ENCODE measurements at places on chromosomes 6 and 20.

- DNase-seq = peak; percentile 94
Measured at GRCh38 chr20:49132995-49133478, 55.1 kb downstream of the STAU1 start.

- DNase-seq = no peak
Measured at GRCh38 chr20:50130995-50131394, 18.0 kb upstream of the UBE2V1 start.

DNA sequence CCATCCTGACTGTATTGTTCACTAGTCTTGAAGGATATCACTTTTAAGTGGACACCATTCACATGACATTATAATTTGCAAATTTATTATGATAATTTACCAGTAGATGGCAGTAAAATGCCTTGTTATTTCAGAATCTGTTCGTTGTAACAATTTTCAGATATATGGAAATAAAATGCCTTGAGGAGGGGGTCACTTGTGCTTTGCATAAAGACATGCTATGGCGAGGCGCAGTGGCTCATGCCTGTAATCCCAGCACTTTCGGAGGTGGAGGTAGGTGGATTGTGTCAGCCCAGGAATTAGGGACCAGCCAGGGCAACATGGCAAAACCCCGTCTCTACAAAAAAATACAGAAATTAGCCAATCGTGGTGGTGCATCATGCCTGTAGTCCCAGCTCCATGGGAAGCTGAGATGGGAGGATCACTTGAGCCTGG, 9.0 kb upstream of the NCOA6 start:
- DNase-seq = peak; percentile 68

DNA sequence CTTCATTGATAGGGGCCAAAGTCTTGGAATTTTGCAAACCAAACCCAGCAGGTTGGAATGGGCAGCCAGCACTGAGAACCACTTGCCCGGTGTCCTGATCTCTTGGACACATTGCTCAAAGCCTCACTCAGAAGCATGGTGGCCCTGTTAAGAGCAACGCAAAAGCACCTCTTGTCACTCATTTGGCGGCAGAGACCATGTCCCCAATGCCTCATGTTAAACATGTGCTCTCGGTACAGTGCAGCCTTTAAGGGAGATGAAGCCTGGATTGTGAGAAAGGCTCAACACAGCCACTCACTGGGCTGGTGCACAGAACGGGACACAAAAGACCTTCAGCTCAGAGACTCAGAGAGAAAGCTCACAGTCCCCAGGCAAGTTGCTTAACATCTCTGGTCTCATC, 298.4 kb upstream of the PRDM1 start:
- DNase-seq = no peak

GRCh38 chr20:9977629-9978028, 57.2 kb upstream of the ANKEF1 start:
- DNase-seq = peak; percentile 40

GRCh38 chr6:9789201-9789600, 625.7 kb downstream of the TFAP2A start:
- DNase-seq = no peak

DNA sequence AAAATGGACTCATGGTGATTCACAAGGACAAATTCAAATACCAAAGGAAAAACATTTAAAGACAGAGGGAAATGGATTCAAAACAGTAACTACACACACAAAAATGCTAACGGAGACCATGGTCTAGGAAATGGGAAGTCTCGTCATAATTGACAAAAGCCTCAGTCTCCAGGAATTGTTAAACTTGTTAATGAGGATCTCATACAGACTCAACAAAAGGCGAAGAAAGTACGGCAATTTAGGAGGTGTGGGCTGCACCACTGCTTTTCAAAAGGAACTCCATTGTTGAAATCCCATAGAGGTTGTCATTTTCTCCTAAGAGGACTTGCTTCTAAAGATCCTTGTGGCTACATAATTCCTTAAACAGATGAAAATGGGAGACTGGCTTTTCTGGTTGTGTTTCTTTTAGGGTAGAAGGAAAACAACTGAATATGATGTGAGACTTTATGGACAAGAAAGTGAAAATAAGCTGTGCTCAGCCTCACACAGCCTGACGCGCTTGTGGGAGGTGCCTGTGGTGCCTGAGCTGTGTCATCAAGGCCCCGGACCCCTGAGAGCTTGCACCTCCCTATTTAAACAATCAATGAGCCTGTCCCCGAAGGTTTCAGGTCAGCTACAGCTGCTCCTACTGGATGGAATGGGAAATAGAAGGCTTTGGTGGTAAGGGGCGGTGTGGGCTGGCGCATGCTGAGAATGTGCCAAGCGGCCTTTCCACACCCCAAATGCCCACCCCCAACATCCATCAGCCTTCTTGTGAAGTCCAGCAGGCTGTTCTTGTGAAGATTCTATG, 2.5 kb upstream of the CLDN20 start:
- DNase-seq = no peak

- no peak for DNase-seq
Measured at GRCh38 chr6:40972814-40973213, 66.2 kb downstream of the UNC5CL start.

DNA sequence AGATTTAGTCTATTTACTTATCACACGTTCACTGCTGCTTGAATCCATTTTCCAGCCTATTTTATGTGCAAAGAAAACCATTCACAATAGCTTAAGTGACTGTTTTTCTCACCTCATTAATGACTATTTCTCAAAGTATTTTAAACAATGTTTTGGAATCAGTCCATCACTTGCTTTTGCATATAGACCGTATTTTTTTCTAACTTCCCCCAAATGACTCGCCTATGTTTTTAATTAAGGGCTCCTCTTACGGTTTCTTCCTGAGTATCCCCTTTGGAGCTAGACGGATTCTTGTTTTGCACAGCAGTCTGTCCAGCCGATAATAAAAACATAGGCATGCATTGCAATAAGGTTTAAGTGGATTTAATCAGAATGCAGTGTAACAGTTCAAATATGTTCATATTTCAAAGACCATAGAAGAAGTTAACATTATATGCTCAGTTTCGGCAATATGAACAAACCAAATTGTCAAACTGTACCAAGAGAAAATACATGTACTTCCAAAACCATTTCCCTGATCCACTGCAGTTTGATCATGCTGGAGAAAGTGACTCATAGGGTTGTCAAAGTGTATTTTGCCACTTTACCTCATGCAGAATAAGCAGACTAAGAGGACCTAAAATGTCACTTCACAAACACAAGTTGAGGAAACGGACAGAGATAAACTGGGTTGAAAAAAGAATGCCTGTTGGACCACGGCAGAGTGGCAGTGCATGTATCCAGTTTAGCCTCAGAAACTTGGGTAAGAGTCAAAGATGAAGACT, 66.4 kb downstream of the HMGN3 start:
- no peak for DNase-seq

DNA sequence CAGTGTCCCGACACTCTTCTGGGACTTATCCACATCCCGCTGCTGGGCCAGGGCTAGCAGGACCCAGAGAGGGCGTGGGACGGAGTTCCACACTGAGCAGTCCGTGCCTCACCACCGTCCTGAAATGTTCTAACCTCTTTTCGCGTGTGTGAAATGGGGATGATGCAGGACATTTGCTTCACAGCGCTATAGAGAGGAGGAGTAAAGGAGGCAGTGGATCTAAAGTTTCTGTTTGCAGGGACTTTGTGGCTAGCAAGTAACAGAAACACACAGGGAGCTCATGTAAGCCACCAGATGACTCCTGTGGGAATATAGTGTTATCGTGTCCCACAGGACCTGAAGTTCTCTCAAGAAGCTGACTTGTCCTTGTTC, 634 bp downstream of the ITPA start:
- peak; percentile 34 for DNase-seq

GRCh38 chr20:59777331-59777725, 156.1 kb downstream of the SYCP2 start:
- DNase-seq = no peak

GRCh38 chr6:13072686-13073347, 255.5 kb downstream of the TBC1D7 start:
- no peak for DNase-seq

DNA sequence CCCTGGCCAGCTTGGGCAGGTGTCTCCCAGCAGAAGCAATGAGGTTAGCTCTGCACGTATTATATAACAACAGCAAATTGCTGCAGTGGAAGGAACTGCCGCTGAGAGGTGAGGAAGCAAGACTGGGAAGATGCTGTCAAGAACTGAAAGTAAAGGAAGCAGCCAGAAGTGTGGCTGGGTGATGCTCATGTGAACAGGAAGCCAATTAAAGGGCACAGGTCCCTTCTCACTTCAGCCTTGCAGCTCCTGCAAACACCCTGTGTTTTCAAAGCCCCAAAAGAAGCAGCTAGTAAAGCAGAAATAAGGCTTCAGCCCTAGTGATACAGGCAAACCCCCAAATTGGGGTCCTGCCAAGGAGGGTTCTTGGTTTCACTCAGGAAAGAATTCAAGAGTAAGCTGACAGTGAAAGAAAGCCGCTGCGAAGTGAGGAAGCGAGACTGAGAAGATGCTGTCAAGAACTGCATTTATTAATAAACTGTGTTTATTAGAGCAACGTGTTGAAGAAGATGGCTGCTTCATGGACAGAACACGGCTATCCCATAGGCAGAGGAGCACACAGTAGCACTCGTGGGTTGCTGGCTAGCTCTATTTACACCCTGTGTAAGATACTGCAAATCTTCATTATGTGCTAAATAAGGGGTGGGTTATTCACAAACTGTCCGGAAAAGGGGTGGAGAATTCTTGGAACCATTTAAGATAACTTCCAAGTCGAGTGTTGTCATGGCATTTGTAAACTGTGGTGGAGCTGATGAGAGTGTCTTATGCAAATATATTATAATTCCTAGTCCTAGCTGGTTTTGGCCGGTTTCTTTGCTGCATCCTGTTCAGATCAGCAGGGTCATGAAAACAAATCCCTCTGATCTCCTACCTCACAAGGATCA, 152.2 kb downstream of the LINC00237 start:
- DNase-seq = no peak

- DNase-seq = peak; percentile 18
Measured at GRCh38 chr6:10424040-10424439, 9.2 kb upstream of the TFAP2A start.

DNA sequence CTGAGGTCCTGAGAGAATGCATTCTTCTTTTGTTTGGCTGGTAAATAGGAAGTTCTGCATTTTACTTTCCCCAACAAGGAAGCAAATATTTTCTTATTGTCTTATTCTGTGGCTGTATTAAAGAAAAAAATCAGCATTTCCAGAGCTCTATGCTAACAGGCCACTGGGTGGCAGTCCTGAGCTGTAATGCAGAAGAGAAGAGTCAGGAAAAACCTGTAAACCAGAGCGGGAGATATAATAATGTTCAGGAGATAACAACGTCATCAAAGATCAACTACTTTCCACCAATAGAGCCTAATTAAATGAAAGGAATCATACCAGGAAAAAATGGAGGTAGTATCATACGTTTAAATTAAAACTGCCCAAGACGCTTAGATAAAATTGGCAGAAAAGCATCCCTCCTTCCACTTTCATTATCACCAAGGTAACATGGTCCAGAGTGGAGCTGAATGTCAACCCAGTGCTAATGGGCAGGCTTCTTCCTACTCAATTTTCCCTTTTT, 55.6 kb upstream of the CARMIL1 start:
- DNase-seq = peak; percentile 90

DNA sequence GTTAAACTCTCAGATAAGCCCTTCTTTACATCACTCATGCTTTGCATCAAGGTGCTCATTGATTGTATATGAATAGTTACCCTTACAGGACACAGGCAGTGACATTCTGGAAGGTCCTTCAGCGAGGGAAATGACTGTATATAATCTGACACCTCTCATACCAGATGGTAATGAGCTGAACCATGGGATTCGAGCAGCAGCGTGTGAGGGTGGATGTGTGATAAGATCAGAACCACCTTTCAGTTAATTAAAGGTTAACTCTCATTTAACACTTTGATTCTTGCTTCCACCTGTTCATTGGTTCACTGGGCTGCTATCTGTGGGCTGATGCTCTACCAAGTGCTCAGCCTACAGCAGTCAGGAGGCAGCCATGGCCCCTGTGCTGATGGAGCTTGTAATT, 24.2 kb downstream of the NEDD9 start:
- peak; percentile 64 for DNase-seq

DNA sequence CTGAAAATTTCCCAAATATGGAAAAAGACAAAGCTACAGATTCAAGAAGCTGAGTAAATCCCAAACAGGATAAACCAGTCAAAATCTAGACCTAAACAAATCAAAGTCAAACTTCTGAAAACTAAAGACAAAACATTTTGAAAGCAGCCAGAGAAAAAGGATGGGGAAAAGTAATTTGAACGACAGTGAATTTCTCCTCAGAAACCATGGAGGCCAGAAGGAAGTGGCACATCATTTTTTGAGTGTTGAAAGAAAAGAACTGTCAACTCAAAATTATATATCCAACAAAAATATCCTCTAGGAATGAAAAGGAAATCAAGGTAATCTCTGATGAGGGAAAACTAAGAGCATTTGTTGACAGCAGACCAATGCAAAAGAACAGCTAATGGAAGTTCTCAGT, 6.8 kb downstream of the RAB23 start:
- DNase-seq = no peak

- peak; percentile 54 for DNase-seq
Measured at GRCh38 chr6:43172104-43173007, 1.3 kb downstream of the SRF start.

DNA sequence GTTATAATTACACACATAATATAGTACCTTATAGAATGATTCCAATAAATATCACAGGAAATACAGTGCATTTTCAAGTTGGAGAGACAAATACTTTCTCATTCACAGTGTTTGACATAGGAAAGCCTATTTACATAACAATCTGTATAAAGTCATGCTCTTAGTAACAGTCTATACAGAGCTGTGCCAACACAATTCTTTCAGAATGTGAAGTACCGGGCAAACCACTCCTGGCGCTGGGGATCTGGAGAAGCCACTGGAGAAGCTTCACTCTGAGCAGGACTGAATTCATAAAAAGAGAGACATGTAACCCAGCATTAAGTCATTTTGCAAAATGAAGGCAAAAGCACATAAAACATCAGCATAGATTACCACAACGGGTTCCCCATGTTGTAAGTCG, 24.9 kb upstream of the MCM9 start:
- DNase-seq = no peak

DNA sequence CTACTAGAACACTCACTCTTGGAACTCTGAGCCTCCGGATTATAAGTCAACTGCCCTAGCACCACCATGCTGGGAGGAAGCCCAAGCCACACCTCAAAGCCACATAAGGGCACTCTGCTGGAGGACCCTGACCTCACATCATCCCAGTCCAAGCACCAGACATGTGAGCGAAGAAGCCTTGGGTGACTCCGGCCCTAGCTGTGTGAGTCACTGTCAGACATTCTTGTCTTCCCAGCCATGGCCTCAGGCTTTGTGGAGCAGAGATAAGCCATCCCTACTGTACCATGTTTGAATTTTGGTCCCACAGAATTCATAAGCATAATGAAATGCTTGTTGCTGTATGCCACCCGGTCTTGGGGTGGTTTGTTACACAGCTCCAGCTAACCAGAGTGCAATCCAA, 247.7 kb downstream of the SOD2 start:
- DNase-seq = no peak

DNA sequence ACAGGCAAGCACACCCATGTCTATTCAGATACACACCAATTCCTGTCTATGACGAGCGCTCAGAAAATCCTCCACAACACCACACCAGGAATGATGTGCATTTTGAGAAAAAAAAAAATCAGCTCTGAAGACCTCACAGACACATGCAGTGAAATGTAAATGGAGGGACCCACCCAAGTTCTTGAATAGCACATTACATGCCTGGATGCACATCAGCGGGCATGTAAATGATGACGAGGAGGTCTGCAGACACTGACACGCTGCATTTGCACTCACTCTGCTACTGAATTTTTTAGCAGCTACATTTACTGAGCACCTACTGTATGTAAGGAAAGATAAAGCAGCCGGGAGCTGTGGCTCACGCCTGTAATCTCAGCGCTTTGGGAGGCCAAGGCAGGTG, 14.7 kb downstream of the NRSN2 start:
- no peak for DNase-seq

Data from HT-29 (cell line).